ENCODE measurements at places on chromosomes 4 and X. TPM values are rescaled to one million over a fixed set of nuclear protein-coding genes. Genes with fewer than 3 reads are reported as not detected.

GRCh38 chr4:159048166-159048886, 54.6 kb upstream of the RAPGEF2 start:
- DNase-seq = peak; percentile 76

GRCh38 chr4:121428721-121429120, 47.9 kb upstream of the QRFPR start:
- DNase-seq = no peak

- peak; percentile 34 for DNase-seq
Observed at GRCh38 chrX:40996886-40997530, 88.2 kb upstream of the USP9X start.

The GLOD5 gene
- not detected for total RNA-seq

The CSTF2 gene
- total RNA-seq = 5.8 TPM
